Right lobe of liver (tissue), 6 donors: ENCODE measurements at places on chromosomes 1 and 21. TPM values are rescaled to one million over a fixed set of nuclear protein-coding genes. Genes with fewer than 3 reads are reported as not detected.

DNA sequence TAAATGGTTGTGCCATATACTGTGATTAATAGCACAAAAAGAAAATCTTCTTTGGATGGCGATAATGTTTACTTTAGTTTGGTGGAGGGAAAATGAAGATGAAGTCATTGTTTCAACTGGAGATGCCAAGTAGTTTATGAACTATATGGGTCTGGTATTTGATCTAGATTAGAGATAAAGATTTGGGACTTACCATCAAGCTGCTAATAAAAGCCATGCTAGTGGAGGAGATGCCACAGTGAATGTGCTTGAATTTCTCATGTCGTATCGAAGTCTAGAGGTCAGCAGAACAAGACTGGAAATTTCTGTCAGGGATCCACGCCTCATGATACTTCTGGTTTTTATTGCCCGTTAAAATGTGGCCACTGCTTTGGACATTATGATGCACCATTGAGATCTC is 742.0 kb downstream of the NCAM2 start:
- DNase-seq, result no peak

GRCh38 chr1:230910755-230911117 is 42.4 kb upstream of the C1orf198 start:
- DNase-seq, result no peak

- DNase-seq, result no peak
Measured at GRCh38 chr1:34843392-34844251, 15.9 kb downstream of the SMIM12 start.

OR6K3 gene
- total RNA-seq, result not detected

SYPL2 gene
- total RNA-seq, result 9.3 TPM
